HFF-Myc (cell line): ENCODE measurements at places on chromosomes 2 and 18.

DNA sequence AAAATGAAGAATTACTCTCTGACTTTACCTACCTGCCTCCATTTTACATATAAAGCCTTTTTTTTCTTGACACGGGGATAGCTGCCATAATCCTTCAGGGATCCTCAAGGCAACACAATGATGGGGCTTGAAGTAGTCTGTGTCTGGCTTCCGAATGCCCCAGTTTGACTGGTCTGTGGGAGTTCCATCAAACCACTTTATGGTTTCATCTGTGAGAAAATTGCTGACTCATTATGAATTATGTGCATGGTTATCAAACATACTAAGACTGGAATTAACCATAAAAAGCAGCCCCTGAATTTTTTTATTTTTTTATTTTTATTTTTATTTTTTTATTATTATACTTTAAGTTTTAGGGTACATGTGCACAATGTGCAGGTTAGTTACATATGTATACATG lies 117.5 kb downstream of the PLA2R1 start:
- no peak for DNase-seq

- no peak for DNase-seq
Measured at GRCh38 chr2:153476491-153476815, 2.1 kb downstream of the RPRM start.

DNA sequence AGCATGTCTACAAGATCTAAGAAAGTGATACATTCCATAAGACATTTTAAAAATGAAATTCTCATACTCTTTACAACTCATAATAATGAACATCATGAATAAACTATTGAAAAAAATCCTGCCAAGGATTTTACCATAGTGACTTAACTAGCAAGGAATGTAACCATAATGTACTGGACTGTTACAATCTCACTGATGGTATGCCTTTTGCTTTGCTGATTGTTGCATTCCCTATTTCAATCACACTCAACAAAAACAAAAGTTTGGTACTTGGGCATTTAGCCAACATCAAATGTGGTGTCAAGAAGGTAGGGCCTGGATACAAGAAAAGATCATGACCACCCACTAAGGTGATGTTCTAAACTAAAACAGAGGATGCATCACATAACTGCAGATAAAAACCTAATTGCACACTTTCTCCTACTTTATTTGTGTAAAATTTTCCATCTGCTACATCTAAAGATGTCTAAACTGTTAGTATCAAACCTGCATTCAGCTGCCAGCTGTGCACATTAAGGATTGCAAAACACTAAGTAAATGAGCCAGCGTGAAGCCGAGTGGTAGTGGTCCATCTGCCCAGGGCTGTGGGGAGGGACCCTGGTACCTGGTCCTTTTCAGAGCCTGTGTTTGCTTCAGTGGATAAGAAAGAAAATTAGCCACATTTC lies 564.4 kb downstream of the ZEB2 start:
- DNase-seq, result peak; percentile 74

DNA sequence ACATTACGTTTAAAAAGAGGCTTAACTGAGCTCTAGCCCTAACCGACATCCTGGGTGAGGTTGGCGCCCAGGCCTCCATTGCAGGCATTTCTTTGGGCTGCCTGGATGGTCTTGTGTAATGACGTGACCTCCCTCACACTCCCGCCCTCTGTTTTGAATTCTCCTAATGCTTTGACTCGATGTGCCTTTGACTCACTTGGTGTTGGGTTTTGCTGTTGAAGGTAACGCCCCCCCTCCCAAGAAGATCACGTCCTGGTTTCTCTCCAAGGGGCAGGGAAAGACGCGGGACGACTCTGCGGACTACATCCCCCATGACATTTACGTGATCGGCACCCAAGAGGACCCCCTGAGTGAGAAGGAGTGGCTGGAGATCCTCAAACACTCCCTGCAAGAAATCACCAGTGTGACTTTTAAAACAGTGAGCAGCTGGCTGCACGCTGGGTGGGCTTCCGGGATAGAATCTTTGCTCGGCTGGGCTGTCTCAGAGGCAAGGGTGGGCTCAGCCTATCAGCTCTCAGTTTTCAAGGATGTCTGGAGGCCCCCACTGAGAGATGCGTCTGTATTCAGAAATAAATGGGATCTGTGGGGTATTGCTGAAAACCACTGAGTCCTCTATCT lies 87.9 kb upstream of the ATG16L1 start:
- no peak for DNase-seq

DNA sequence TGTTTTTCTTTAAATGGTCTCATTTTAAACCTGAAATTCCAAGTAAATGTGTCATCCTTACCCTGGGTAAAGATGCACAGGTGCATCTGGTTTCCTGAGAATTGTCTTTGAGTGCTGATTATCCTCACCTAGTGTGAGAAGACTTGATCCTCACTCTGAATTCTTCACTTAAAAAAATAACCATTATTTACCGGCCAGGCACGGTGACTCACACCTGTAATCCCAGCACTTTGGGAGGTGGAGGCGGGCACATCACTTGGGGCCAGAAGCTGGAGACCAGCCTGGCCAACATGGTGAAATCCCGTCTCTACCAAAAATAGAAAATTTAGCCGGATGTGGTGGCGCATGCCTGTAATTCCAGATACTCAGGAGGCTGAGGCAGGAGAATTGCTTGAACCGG lies 9.9 kb upstream of the WNT6 start:
- DNase-seq, result no peak

GRCh38 chr2:206031162-206031784 lies 54.7 kb downstream of the INO80D start:
- DNase-seq, result no peak

DNA sequence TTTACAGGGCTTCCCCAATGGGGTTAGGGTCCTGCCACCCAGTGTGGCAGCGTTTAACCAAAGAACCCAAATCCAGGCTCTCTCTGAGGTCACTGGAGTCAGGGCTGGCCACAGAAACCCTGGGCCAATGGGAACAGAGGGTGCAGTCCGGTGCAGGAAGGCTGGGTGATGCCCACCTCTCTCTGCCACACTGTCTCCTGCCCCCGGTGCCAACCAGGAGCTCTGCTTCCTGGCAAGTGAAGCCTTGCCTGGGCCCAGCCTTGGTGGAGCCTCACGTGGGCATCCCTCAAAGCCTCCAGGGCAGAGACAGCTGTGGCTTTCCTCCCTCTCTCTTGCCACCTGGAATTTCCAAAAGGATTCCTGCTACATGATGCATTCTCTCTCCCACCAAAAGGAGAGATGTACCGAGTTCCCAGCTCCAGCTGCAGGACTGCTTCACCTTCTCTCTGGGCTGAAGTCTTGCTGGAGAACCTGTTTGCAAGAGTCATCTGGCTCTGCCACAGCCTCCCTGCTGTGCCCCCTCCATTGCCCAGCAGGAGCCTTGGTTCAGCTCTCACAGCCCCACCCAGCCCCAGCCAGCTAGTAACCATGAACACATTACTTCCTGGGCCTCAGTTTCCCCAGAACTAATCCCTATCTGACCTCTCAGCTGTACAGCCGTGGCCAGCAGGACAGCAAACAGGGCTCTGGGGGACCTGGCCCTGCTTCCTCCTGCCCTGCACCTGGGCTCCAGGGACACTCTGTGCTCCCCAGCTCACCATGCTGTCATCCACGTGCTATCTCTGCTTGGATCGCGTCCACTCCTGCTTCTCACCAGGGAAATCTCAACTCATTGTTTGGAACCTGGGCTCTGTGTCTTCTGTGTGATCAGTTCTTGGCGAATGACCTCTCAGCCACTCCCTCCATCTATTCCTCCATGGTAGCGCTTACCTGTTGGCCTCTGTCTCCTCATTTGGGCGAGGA lies 43.4 kb downstream of the KCNF1 start:
- no peak for DNase-seq

GRCh38 chr2:158457092-158457825 lies 507 bp downstream of the PKP4 start:
- DNase-seq, result no peak

- no peak for DNase-seq
Measured at GRCh38 chr2:231190531-231191197, 7.8 kb upstream of the ARMC9 start.

- no peak for DNase-seq
Measured at GRCh38 chr2:44051593-44052347, 56.0 kb upstream of the LRPPRC start.

- peak; percentile 82 for DNase-seq
Measured at GRCh38 chr18:44602380-44602779, 78.3 kb upstream of the SETBP1 start.

DNA sequence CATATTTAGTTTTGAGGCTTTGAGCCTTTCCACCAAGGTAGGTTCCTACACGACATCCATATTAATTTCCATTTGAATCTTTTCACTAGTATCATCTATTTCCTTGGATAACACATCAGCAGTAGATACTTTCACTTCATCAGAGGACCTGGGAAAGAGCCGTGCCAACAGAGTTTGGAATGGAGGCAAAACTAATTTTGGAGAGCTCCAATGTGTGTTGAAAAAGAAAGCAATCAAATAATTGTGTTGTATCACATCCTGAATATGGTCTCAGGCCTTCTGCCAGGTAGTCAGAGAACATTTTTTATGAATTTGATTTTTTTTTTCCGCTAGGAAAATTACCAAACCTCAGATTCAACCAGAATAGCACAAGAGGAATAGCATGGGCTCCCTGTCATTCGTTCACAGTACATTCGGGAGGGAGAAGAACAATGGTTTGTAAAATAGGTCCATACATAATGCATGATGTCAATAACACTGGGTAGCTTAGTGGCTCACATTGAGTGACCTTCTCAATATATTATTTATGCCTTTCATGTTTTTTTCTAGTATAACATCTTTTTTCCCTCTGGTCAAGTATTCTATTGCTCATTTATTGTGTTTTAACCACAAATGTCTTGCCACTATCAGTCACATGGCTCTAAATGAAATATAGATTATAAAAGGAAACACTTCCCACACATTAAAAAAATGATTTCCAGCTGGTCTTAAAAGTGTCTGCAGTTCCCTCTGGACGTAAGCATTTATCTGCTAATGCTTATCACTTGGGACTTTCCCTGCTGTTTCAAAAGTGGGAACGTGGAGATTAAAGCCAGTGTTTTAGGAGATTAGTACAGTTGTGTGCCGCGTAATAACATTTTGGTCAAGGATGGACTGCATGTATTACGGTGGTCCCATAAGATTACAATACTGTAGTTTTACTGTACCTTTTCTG lies 68.6 kb upstream of the RAPH1 start:
- DNase-seq, result no peak

DNA sequence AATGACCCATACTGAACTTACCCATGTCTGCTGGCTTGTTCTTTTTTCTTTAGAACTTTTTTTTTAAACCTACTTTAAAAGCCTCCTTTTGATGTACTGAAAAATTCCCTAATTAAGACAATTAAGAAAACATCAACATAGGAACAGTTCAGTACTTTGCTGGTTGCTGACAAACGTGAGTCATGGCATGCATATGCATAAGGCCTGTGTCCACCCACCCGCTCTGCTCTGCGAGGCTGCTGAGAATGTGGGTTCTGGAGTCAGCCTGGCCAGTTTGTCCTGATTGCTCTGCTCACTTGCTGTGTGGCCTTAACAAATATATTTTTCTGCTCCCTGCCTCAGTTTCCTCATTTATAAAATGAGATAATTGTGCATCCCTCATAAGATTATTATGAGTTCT lies 27.3 kb downstream of the LAMA3 start:
- no peak for DNase-seq

GRCh38 chr18:58168221-58168620 lies 124.2 kb downstream of the NEDD4L start:
- DNase-seq, result no peak

DNA sequence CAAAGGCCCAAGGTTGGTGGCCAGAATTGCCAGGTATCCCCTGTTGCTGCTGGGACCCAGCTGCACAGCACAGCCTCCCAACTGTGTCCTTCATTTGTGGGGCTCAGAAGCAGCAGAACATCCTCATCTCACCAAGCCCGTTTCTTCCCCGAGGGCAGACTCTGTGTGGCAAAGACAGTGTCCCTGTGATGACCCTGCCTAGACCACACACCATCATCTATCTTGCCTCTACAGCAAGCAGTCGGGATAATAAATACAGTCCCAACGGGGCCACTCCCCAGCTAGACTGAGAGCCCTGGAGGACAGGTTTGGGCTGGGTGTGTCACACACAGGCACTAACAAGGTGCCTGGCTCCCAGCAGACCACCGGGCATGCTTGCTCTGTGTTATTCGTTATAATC lies 93.4 kb downstream of the PTGR3 start:
- DNase-seq, result no peak

- DNase-seq, result no peak
Measured at GRCh38 chr2:238284802-238285515, 3.5 kb downstream of the PER2 start.

- DNase-seq, result no peak
Measured at GRCh38 chr2:120203251-120204021, 19.8 kb downstream of the TMEM185B start.

DNA sequence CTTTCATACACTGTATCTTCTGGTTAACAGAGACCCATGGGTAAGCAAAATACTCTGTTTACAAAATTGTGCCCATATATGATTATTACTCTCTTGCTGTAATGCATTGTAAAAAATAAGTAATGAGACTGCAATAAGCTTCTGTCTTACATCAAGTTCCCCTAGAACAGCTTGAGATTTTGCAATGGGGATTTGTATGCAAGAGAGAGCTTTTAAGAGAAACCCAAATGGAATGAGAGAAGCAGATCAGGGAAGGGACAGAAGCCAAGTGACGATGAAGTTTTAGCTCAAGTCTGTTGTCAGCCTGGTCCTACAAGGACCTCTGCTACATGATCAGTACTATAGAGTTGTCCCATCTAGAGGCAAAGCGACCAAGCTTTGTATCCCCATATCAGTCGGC lies 218.1 kb upstream of the VWC2L start:
- no peak for DNase-seq

GRCh38 chr2:240568678-240569522 lies 616 bp downstream of the RNPEPL1 start:
- no peak for DNase-seq

GRCh38 chr2:12326449-12327190 lies 390.1 kb upstream of the TRIB2 start:
- no peak for DNase-seq

GRCh38 chr2:149004836-149005235 lies 33.7 kb upstream of the LYPD6B start:
- no peak for DNase-seq

- DNase-seq, result no peak
Measured at GRCh38 chr2:77807531-77808215, 285.5 kb upstream of the LRRTM4 start.

DNA sequence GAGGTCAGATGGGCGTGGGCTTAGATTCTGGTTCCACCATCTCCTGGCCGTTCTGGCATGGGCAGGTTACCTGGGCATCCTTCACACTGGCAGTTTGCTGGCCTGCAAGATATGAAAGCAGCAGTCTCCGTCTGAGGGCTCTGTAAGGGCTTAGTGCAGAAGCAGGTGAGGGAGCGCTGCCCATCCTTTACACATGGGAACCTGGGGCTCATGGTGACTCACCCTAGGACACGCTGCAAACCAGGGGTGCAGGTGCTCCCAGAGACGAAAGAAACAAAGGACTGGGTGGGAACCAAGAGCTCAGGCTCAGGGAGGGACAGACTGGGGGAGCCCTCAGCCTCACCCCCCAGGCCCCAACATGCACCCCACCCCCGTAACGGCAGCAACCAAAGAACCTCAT lies 10.7 kb upstream of the ID2 start:
- DNase-seq, result no peak

- no peak for DNase-seq
Measured at GRCh38 chr2:153641046-153641445, 162.5 kb upstream of the RPRM start.
